ENCODE measurements at places on chromosomes 3 and 15. TPM values are rescaled to one million over a fixed set of nuclear protein-coding genes. Genes with fewer than 3 reads are reported as not detected.
A peak's percentile ranks its signal among the peaks of the same experiment; 100 is the strongest.

Gene SCAANT1
- total RNA-seq = not detected

Gene FEZF2
- total RNA-seq = not detected

Gene NLGN1
- 1.3 TPM for total RNA-seq

Gene MCF2L2
- total RNA-seq = not detected

Gene GATM
- total RNA-seq = 38.2 TPM

GRCh38 chr15:93451265-93451664 is 362.3 kb upstream of the RGMA start:
- no peaks in the 10 kb centered on the region for H3K4me1 ChIP-seq
- H3K27ac ChIP-seq = no peak overlapping the region
- no peak for DNase-seq
- H3K27me3 ChIP-seq = no peaks in the 10 kb centered on the region

DNA sequence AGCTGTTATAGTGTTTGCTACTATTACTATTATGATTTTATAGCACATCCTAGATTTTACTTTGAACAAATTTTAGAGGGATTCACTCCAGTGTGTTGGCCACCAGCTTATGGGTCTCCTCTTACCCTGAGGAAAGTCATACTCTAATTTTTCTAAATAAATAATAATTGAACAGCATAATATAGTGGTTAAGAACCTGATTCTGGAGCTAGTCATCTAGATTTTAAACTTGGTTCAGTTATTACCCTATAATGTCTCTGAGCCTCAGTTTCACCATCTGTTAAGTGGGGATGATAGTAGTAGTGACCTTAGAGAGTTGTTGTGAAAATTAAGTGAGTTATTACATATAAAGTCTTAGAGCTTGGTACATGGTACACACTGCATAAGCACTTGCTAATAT is 30.7 kb upstream of the TOPAZ1 start:
- no peaks in the 10 kb centered on the region for H3K36me3 ChIP-seq
- no peak overlapping the region for H3K27ac ChIP-seq
- no peak for DNase-seq
- H3K4me3 ChIP-seq = no peak overlapping the region
- no peaks in the 10 kb centered on the region for H3K27me3 ChIP-seq

DNA sequence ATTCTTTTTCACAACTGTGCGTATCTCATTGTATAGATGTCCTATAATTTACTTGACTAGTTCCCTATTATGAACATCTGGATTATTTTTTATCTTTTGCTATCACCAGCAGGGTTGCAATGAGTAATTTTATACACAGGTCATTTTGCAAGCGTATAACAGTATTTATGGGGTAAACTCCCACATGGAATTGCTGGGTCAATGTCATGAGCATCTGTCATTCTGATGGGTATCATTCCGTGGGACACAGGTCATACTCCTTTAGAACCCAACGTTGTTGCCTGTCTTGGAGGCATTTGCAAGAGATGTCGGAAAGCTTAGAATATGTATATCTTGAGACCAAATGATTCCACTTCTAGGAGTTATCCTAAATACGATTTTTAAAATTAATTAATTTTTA is 12.9 kb downstream of the BHLHE40 start:
- no peak overlapping the region for H3K27ac ChIP-seq
- H3K4me3 ChIP-seq = no peak overlapping the region
- DNase-seq = no peak
- no peaks in the 10 kb centered on the region for H3K4me1 ChIP-seq

GRCh38 chr15:93319121-93319814 is 230.3 kb upstream of the RGMA start:
- H3K4me3 ChIP-seq = no peak overlapping the region
- H3K36me3 ChIP-seq = no peaks in the 10 kb centered on the region
- DNase-seq = no peak
- no peak overlapping the region for H3K27ac ChIP-seq

DNA sequence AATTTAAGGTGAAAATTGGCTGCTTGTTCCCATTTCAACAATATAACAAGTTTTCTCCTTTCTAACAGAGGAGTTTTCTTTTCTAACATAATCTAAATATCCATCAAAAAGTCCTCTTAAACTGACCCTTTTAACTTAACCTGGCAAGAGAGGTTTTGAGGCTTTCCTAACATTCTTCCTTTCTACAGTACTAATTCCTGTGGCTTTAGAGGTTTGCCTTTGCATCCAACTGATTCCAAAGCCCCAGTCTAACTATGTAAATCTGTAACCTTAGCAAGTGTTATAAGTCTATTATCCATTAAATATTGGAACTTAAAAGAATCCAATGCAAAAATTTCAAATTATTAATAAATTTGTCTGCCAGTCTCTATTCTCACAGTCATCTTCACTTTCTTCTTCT is 134.1 kb downstream of the ISL2 start:
- no peak for DNase-seq
- no peaks in the 10 kb centered on the region for H3K4me1 ChIP-seq
- no peaks in the 10 kb centered on the region for H3K27me3 ChIP-seq
- H3K4me3 ChIP-seq = no peak overlapping the region
- H3K36me3 ChIP-seq = peaks cover 17% of the 10 kb centered on the region

GRCh38 chr3:52827866-52828376 is 2.6 kb downstream of the ITIH4 start:
- peaks cover 8% of the 10 kb centered on the region for H3K36me3 ChIP-seq
- peaks cover 17% of the 10 kb centered on the region for H3K4me1 ChIP-seq
- no peaks in the 10 kb centered on the region for H3K27me3 ChIP-seq
- H3K4me3 ChIP-seq = no peak overlapping the region
- no peak overlapping the region for H3K27ac ChIP-seq
- no peak for DNase-seq

DNA sequence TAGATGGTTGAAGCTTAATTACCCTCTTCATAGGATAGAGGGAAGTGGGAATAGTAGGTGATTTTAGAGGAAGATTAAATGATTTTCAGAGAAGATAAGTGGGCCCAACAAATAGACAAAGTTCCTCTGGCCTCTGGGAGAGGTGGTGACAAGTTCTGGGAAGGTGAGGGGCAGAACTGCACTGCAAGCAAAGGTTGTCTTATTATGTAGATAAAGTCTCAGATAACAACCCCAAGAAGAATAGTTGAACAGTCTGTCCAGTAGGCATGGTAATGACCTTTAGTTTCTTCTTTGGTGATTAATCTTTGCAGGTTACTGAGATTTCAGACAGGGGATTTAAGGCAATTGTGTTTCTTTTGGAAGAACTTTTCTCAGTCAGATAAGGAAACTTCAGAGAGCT is 439.1 kb downstream of the ROBO2 start:
- no peaks in the 10 kb centered on the region for H3K27me3 ChIP-seq
- DNase-seq = no peak
- no peak overlapping the region for H3K27ac ChIP-seq
- H3K36me3 ChIP-seq = no peaks in the 10 kb centered on the region

GRCh38 chr3:178536211-178537079 is at the start of gene KCNMB2:
KCNMB2 (plus strand) TSS chr3:178536436.
- peak within 1 kb of the TSS; percentile 68 for H3K27ac ChIP-seq
- DNase-seq = no peak
- no peaks in the 10 kb centered on the region for H3K27me3 ChIP-seq
- H3K4me3 ChIP-seq = peak within 1 kb of the TSS; percentile 57
- H3K4me1 ChIP-seq = no peaks in the 10 kb centered on the region

- no peak overlapping the region for H3K27ac ChIP-seq
- no peaks in the 10 kb centered on the region for H3K27me3 ChIP-seq
- H3K36me3 ChIP-seq = no peaks in the 10 kb centered on the region
- no peak for DNase-seq
- H3K4me1 ChIP-seq = no peaks in the 10 kb centered on the region
- no peak overlapping the region for H3K4me3 ChIP-seq
These were observed 2.0 kb upstream of the CD200R1 start for GRCh38 chr3:112976953-112977352.

DNA sequence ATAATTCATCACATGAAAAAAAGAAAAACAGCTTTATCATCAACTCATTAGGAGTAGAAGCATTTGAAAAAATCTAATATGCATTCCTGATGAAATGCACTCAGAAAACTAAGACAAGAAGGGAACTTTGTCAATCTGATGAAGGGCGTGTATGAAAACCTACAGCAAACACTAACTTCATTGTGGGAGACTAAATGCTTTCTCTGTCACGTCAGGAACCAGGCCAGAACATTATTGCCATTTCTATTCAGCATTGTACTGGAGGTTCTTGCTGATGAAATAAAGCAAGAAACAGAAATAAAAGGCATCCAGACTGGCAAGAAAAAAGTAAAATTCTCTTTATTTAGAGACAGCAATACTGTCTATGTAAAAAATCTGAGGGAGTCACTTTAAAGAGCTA is 235.2 kb downstream of the GABRB3 start:
- no peak for DNase-seq
- no peak overlapping the region for H3K4me3 ChIP-seq
- no peaks in the 10 kb centered on the region for H3K4me1 ChIP-seq
- no peak overlapping the region for H3K27ac ChIP-seq
- H3K36me3 ChIP-seq = no peaks in the 10 kb centered on the region
- H3K27me3 ChIP-seq = no peaks in the 10 kb centered on the region

DNA sequence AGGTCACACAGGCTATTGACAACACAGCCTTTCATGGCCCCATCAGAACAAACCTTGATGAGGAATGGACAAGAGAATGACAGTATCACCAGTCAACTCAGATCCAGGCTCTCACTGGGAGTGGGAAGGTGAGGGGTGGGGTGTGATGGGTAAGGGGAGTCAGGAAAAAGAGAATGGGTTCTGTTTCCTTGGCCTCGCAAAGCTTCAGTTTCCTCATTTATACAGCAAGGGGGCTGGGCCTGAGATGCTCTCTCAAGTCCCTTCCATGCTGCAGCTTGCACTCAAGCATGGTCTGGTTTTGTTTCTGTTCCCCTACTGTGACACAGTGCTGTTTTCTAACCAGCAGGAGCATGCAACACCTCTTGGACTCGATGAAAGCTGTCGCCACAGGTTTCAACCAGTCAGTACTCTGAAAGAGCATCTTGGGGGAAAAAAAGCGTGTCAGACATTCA is 65.7 kb upstream of the IL12A start:
- no peaks in the 10 kb centered on the region for H3K27me3 ChIP-seq
- H3K27ac ChIP-seq = no peak overlapping the region
- H3K4me3 ChIP-seq = no peak overlapping the region
- H3K36me3 ChIP-seq = no peaks in the 10 kb centered on the region

DNA sequence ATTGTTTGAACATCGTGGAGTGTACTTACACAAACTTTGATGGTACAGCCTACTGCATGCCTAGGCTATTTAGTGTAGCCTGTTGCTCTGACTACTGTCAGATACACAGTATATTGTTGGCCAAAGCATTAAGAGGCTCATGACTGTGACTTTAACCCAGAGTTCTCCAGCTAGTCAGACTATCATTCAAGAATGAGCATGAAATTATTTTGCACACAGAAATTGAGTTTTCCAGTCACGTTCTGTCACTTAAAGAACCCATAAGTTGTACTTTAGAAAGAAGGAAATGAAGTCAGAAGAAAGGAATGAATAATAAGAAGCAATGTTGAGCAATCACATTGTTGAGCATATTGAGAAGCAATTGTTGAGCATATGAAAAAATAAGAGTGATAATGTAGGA is 37.6 kb upstream of the SLC22A13 start:
- H3K27me3 ChIP-seq = no peaks in the 10 kb centered on the region
- no peak for DNase-seq
- no peak overlapping the region for H3K27ac ChIP-seq
- H3K4me3 ChIP-seq = no peak overlapping the region

- H3K27me3 ChIP-seq = no peaks in the 10 kb centered on the region
- DNase-seq = no peak
- no peaks in the 10 kb centered on the region for H3K36me3 ChIP-seq
- H3K4me1 ChIP-seq = no peaks in the 10 kb centered on the region
- no peak overlapping the region for H3K4me3 ChIP-seq
- H3K27ac ChIP-seq = no peak overlapping the region
These were observed 318.7 kb upstream of the STT3B start for GRCh38 chr3:31213869-31214486.

- H3K4me1 ChIP-seq = no peaks in the 10 kb centered on the region
- no peaks in the 10 kb centered on the region for H3K36me3 ChIP-seq
- no peak overlapping the region for H3K27ac ChIP-seq
- no peaks in the 10 kb centered on the region for H3K27me3 ChIP-seq
These were observed 264.8 kb upstream of the ZPLD1 start for GRCh38 chr3:102169915-102170479.

DNA sequence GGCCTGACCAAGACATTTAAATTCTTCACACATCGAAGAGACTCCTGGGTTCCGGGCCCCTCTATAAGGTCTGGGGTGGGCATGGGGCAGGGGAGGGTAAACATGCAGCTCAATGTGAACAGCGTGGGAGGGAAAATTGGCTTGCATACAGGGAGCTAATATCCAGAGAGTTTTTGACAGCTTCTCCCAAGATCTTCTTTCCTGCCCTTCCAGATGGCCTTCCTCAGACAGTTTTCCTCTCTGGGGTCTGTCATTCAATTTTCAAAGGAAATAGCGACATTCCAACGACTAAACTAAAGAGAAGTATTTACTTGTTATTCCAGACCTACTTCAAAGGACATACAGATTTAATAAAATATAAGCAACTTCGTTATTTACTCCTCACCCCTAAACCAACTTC is 1030.6 kb downstream of the MCTP2 start:
- H3K27me3 ChIP-seq = no peaks in the 10 kb centered on the region
- H3K4me3 ChIP-seq = no peak overlapping the region
- H3K27ac ChIP-seq = no peak overlapping the region
- peaks cover 8% of the 10 kb centered on the region for H3K4me1 ChIP-seq
- H3K36me3 ChIP-seq = no peaks in the 10 kb centered on the region

DNA sequence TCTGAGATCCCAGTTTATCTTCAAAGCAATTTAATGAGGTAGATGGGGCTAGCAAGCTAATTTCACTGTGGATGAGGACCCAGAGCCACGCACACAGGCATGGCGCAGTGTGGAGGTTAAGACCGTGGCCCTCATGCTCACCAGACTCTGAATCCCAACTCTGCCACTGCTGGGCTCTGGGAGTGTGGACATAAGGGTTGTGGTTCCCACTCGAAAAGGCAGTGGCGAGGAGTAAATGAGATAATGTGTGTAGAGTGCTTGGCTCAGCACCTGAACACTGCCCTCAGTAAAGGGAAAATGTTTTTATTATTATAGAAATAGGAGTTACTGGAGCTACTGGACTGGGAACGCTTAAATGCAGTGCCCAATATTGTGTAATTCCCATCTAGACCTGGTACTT is 243.5 kb upstream of the TPM1 start:
- H3K4me1 ChIP-seq = no peaks in the 10 kb centered on the region
- DNase-seq = no peak
- H3K27me3 ChIP-seq = no peaks in the 10 kb centered on the region
- H3K4me3 ChIP-seq = no peak overlapping the region
- H3K36me3 ChIP-seq = peaks cover 9% of the 10 kb centered on the region

GRCh38 chr3:13894096-13894806 is 14.4 kb upstream of the WNT7A start:
- H3K27me3 ChIP-seq = no peaks in the 10 kb centered on the region
- no peak overlapping the region for H3K27ac ChIP-seq
- no peaks in the 10 kb centered on the region for H3K4me1 ChIP-seq

All from right atrium auricular region (tissue), 2 donors.